ENCODE measurements at places on chromosomes 1 and 21.

DNA sequence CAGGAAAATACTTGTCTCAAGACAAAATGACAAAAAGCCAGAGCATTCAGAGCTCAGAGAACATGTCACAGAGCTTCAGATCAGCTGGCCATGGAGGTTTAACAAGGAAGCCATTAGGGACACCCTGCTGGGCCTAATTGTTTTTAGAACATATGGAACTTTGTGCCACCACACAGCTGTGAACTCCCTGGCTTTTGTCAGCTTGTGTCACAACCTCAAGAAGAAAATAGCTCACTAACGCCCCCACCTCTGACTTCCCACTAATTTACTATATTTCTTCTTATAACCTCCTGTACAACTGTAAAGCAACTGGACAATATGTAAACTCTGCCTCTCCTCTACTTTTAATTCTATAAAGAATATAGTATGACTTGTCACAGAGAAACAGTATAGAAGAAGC, 21.0 kb upstream of the TDRD10 start:
- no peaks in the 10 kb centered on the region for H3K36me3 ChIP-seq
- H3K4me1 ChIP-seq = peaks cover 8% of the 10 kb centered on the region
- H3K27me3 ChIP-seq = peaks cover 6% of the 10 kb centered on the region
- H3K4me3 ChIP-seq = no peak overlapping the region
- H3K27ac ChIP-seq = no peak overlapping the region
- no peak for DNase-seq

DNA sequence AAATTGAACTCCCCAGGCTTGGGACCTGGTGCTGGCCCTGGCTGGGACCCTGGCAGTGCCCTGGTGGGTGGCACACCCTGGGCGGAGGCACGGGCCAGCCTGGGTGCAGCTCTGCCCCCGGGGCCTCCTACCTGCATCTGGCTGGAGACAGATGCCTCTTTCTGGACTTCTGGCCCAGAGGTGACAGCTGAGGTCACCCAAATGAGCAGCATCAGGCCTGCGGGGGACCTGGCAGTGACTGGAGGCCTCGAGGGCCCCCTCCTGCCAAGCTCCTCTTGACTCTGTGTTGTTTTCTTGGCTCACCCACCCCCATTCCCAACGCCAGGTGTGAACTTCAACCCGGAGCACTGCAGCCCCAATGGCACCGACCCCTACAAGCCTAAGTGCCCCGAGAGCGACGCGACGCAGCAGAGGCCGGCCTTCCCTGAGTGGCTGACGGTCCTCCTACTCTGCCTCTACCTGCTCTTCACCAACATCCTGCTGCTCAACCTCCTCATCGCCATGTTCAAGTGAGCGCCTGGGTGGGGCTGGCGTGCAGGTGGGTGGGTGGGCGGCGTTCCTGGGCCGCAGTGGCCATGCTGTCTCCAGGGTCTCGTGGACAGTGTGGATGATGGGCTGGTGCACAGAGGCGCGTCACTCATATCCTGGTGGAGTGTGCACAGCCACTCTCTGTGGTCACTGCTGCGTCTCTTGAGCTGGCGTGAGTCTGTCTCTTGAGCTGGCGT, 41.6 kb upstream of the LRRC3 start:
- H3K27me3 ChIP-seq = no peaks in the 10 kb centered on the region
- peaks cover 5% of the 10 kb centered on the region for H3K4me1 ChIP-seq
- no peak overlapping the region for H3K4me3 ChIP-seq
- peaks cover 12% of the 10 kb centered on the region for H3K36me3 ChIP-seq

GRCh38 chr1:201270616-201271390, 12.5 kb upstream of the PKP1 start:
- DNase-seq = no peak
- no peak overlapping the region for H3K4me3 ChIP-seq
- H3K27ac ChIP-seq = no peak overlapping the region
- H3K4me1 ChIP-seq = no peaks in the 10 kb centered on the region
- H3K36me3 ChIP-seq = no peaks in the 10 kb centered on the region

DNA sequence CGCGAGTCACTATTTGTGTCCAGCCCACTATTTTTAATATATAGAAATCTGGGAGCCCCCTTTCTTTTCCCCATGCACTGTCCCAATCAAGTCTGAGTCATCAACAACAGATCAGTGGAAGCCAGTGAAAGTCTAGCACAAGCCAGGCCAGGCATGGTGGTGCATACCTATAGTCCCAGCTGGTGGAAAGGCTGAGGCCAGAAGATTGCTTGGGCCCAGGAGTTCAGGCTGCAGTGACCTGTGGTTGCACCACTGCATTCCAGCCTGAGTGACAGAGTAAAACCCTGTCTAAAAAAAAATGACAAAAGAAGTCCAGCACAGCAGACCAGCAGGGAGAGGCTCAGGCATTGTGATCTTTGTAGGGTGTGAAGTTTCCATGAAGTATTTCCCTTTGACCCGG, 9.0 kb upstream of the RPL5 start:
- no peak for DNase-seq
- H3K4me1 ChIP-seq = no peaks in the 10 kb centered on the region
- H3K36me3 ChIP-seq = no peaks in the 10 kb centered on the region
- peaks cover 7% of the 10 kb centered on the region for H3K27me3 ChIP-seq

- DNase-seq = no peak
- peaks cover 4% of the 10 kb centered on the region for H3K36me3 ChIP-seq
- H3K27ac ChIP-seq = no peak overlapping the region
- H3K4me3 ChIP-seq = no peak overlapping the region
- H3K27me3 ChIP-seq = peaks cover 62% of the 10 kb centered on the region
Measured at GRCh38 chr1:85327759-85328158, 51.3 kb upstream of the BCL10 start.

- peaks cover 9% of the 10 kb centered on the region for H3K4me1 ChIP-seq
- no peak overlapping the region for H3K4me3 ChIP-seq
- H3K36me3 ChIP-seq = peaks cover 3% of the 10 kb centered on the region
- H3K27ac ChIP-seq = no peak overlapping the region
- DNase-seq = no peak
Measured at GRCh38 chr1:229691362-229691761, 65.3 kb downstream of the URB2 start.

DNA sequence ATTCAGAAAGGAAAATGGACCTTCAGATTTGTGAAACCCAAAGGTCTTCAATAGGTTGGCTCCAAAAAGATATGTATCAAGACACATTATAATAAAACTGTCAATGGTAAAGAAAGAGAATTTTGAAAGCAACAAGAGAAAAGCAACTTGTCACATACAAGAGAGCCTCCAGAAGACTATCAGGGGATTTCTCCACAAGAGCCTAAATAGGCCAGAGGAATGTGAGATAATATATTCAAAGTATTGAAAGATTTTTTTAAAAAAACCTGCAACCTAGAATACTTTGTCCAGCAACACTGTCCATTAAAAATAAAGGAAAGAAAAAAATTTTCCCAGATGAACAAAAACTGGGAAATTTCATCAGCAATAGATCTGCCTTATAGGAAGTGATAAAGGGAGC, 869.6 kb upstream of the ADGRL2 start:
- no peaks in the 10 kb centered on the region for H3K27me3 ChIP-seq
- no peak overlapping the region for H3K4me3 ChIP-seq
- H3K27ac ChIP-seq = no peak overlapping the region
- H3K36me3 ChIP-seq = peaks cover 17% of the 10 kb centered on the region

GRCh38 chr1:211345719-211346118, 19.1 kb downstream of the TRAF5 start:
- H3K4me3 ChIP-seq = no peak overlapping the region
- no peak for DNase-seq
- no peaks in the 10 kb centered on the region for H3K36me3 ChIP-seq
- no peaks in the 10 kb centered on the region for H3K27me3 ChIP-seq
- H3K27ac ChIP-seq = no peak overlapping the region
- peaks cover 48% of the 10 kb centered on the region for H3K4me1 ChIP-seq

- H3K27me3 ChIP-seq = no peaks in the 10 kb centered on the region
- no peak overlapping the region for H3K4me3 ChIP-seq
- no peak for DNase-seq
- H3K36me3 ChIP-seq = no peaks in the 10 kb centered on the region
Measured at GRCh38 chr1:234862944-234863515, 253.1 kb upstream of the IRF2BP2 start.

DNA sequence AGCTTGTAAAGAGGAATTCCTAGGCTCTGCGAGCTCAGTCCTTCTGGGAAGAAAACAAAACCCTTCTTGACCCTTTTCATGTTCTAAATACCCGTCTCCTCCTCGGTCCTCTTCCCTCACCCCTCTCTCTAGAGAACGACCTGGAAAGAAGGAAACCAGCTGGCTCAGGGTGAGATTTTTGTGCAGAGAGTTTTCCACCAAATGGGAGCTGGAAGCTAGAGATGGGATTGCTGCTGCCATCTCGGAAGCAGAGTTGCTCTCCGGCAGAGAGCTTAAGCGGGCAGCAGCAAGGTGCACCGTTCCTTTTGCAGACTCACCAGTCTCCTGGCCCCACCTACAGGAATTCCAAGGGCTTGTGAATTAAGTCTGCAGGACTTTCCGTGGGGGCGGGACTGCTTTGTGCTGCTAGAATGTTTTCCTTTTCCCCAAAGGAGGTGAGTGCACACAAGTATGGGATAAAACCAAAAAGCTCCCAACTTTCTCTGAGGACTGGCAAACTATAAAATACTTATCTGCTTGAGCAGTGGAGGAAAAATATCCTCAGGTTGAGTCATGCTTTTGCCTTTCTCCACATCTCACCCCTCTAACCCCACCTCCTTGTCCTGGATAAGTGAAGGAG, 29.1 kb upstream of the KIAA0040 start:
- no peaks in the 10 kb centered on the region for H3K4me1 ChIP-seq
- H3K27ac ChIP-seq = no peak overlapping the region
- H3K36me3 ChIP-seq = no peaks in the 10 kb centered on the region
- no peak overlapping the region for H3K4me3 ChIP-seq
- DNase-seq = no peak
- no peaks in the 10 kb centered on the region for H3K27me3 ChIP-seq

DNA sequence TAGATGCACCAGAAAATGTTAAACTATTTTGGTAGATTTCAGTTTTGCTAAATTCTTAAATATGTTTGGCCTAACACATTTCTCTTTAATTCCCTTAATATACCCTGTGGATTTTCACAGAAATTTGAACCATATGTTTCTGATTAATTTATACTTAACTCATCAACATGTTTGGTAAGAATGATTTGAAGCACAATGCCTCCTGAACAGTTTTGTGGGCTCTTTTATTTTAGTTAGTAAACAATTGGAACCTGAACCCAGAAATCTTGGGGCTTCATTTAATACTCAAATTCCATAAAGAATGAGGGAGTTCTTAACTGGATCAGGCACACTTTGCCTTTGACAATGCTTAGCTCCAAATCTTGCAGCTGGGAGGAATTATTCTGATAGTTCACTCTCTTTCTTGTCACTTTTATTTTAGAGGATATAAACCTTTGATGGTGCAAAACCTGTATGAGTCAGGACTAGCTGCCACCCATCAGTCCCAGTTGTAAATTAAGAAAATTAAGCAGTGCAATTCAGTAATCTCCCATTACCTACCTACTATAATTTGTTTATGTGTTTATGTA, 24.6 kb upstream of the LYPLAL1 start:
- peaks cover 19% of the 10 kb centered on the region for H3K27me3 ChIP-seq
- no peak overlapping the region for H3K4me3 ChIP-seq
- H3K36me3 ChIP-seq = no peaks in the 10 kb centered on the region
- no peak for DNase-seq
- no peaks in the 10 kb centered on the region for H3K4me1 ChIP-seq

DNA sequence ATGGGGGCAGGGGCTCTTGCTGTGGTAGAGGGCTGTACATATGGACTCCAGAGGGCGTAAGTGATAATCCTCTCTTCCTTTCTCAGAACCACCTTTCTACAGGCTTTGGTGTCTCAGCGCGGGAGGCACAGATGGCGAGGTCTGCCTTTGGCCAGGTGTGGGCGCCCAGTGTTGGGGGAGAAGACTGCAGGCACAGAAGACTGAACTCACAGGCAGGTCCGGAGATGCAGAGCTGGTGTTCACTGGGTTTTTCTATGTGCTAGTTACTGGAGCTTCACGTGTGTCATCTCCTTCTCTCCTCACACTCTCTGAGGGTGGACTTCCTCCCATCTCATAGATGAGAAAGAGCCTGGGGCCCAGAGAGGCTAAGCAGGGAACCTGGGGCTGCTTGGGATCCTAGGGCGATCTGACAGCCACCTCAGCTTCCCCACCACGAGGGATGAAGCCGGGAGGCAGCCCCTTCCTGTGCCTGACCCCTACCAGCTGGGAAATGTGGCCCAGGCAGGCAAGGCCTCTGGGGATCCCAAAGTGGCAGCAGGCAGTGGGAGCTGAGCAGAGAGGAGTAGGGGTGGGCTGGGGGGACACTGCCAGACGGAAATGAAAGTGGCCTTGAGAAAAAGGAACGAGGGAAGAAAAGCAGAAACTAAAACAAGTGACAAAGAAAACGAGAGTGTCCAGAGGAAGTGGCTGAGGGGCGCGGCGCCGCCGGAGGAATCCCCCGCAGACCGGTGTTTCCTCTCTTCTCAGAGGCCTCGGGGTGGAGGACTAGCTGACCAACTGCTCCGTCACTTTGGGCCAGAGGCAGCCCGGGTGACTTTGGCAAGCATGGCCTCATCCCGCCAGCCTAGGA, 191.6 kb downstream of the HIVEP3 start:
- H3K4me1 ChIP-seq = peaks cover 65% of the 10 kb centered on the region
- H3K27ac ChIP-seq = peak overlapping the region; percentile 88
- peak overlapping the region; percentile 71 for H3K4me3 ChIP-seq
- H3K27me3 ChIP-seq = no peaks in the 10 kb centered on the region
- DNase-seq = peak; percentile 87
- no peaks in the 10 kb centered on the region for H3K36me3 ChIP-seq
